ENCODE measurements at places on chromosomes 7 and 10. TPM values are rescaled to one million over a fixed set of nuclear protein-coding genes. Genes with fewer than 3 reads are reported as not detected.

- no peaks in the 10 kb centered on the region for H3K36me3 ChIP-seq
- peaks cover 12% of the 10 kb centered on the region for H3K4me1 ChIP-seq
- H3K27me3 ChIP-seq: no peaks in the 10 kb centered on the region
- DNase-seq: no peak
Measured at GRCh38 chr7:2645274-2645868, 13.6 kb downstream of the TTYH3 start.

- H3K36me3 ChIP-seq: peaks cover 14% of the 10 kb centered on the region
- no peak overlapping the region for H3K4me3 ChIP-seq
- no peak for DNase-seq
- H3K27me3 ChIP-seq: no peaks in the 10 kb centered on the region
- H3K27ac ChIP-seq: peak overlapping the region; percentile 39
- peaks cover 16% of the 10 kb centered on the region for H3K4me1 ChIP-seq
Measured at GRCh38 chr10:100508691-100509150, 10.9 kb downstream of the SEC31B start.

GRCh38 chr10:62057850-62058249 is 156.4 kb downstream of the ARID5B start:
- no peak for DNase-seq
- no peaks in the 10 kb centered on the region for H3K27me3 ChIP-seq
- peaks cover 37% of the 10 kb centered on the region for H3K4me1 ChIP-seq
- H3K36me3 ChIP-seq: peaks cover 71% of the 10 kb centered on the region
- no peak overlapping the region for H3K4me3 ChIP-seq
- no peak overlapping the region for H3K27ac ChIP-seq

GRCh38 chr7:37341033-37341630 is 107.5 kb downstream of the ELMO1 start:
- no peaks in the 10 kb centered on the region for H3K36me3 ChIP-seq
- H3K27ac ChIP-seq: no peak overlapping the region
- peaks cover 6% of the 10 kb centered on the region for H3K4me1 ChIP-seq

DNA sequence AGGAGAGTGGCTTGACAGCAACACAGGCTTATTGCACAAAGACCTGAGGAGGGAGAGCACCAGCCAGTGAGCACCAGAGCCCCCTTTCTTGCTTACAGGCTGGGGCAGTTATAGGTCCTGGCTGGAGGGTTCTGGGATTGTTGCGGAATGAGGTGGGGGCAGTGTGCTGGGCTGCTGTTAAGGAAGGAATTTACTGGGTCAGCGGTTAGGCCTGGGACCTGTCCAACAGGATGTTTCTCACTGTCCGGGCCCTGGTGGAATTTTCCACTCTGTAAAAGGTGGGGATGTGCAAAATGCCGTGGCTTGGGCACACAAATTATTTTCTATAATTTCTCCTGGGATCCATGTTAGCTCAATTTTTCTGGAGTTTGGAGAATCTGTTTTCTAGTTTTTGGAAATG is 757.3 kb downstream of the TYW1 start:
- H3K27me3 ChIP-seq: no peaks in the 10 kb centered on the region
- H3K36me3 ChIP-seq: no peaks in the 10 kb centered on the region
- H3K4me3 ChIP-seq: no peak overlapping the region
- DNase-seq: no peak
- peaks cover 8% of the 10 kb centered on the region for H3K4me1 ChIP-seq
- H3K27ac ChIP-seq: no peak overlapping the region

DNA sequence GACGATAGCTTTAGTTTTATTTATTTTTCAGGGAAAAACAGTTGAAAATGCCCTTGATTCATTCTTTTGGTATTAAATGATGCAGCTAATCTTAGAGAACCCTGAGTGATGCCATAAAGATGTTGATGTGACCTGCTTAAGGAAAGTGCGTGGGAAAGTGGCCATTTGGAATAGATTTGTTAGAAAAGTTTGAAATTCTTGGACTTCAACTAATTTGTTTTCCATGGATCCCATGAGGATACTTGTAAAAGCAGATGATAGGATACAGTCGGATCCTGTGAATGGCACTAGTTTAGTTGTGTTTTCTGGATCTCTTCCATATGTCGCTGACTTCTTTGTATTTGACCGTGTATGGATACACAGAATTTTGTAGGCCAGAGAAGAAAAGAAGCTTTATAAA is 69.0 kb downstream of the SEPTIN7 start:
- no peaks in the 10 kb centered on the region for H3K27me3 ChIP-seq
- H3K4me1 ChIP-seq: peaks cover 18% of the 10 kb centered on the region
- peaks cover 31% of the 10 kb centered on the region for H3K36me3 ChIP-seq
- DNase-seq: no peak
- H3K4me3 ChIP-seq: no peak overlapping the region

- H3K4me3 ChIP-seq: no peak overlapping the region
- DNase-seq: no peak
- H3K27ac ChIP-seq: peak overlapping the region; percentile 87
- no peaks in the 10 kb centered on the region for H3K36me3 ChIP-seq
- H3K4me1 ChIP-seq: peaks cover 4% of the 10 kb centered on the region
Measured at GRCh38 chr7:130008941-130009847, 42.0 kb downstream of the ZC3HC1 start.

Gene STK31
- total RNA-seq: 0.74 TPM

Data from type B pancreatic cell (in vitro differentiated cells).